ENCODE measurements at places on chromosomes 1 and 21. TPM values are rescaled to one million over a fixed set of nuclear protein-coding genes. Genes with fewer than 3 reads are reported as not detected.

Gene FAM72A
- 2.0 TPM for total RNA-seq

- DNase-seq, result no peak
Observed at GRCh38 chr1:107787299-107787698, 177.7 kb downstream of the VAV3 start.

GRCh38 chr1:7136166-7136953 is 351.1 kb downstream of the CAMTA1 start:
- no peak for DNase-seq

DNA sequence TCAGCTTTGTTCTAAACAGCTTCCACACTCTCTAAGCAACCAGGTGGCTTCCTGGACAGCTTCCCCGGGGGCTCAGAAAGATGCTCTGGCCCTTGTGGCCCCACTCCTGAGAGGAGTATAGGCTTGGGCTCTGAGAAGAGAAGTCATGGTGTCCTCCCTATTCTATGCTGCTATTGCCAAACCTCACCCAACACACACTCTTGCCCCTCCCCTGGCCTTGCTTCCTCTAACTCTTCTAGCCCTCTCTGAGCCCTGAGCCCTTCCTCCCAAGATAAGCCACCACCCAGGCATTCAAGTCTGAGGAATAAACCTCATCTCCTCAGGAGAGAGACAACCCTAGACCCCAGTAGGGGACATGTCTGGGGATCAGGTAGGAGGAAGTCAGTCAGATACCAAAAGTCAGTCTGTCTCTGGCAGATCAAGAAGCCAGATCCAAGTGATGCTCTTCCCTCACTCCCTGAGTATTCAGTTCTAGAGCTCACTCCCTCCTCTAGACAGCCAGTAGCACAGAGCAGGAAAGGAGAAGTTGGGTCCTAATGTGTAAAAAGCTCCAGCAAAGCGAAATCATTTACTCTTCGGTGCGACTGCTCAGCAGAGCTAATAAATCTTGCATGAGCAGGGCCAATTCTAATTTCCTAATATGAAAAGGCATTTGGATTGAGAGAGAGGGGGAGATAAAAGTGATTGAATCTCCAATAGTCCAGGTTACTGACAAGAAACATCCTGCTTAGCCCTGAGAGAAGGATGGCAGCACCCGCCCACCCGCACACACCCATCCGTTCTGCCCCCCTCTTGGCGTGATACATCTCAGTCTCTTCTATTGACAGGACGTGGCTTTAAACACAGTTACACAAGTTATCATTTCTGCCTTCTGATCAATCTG is 50.5 kb downstream of the DMAP1 start:
- DNase-seq, result no peak

DNA sequence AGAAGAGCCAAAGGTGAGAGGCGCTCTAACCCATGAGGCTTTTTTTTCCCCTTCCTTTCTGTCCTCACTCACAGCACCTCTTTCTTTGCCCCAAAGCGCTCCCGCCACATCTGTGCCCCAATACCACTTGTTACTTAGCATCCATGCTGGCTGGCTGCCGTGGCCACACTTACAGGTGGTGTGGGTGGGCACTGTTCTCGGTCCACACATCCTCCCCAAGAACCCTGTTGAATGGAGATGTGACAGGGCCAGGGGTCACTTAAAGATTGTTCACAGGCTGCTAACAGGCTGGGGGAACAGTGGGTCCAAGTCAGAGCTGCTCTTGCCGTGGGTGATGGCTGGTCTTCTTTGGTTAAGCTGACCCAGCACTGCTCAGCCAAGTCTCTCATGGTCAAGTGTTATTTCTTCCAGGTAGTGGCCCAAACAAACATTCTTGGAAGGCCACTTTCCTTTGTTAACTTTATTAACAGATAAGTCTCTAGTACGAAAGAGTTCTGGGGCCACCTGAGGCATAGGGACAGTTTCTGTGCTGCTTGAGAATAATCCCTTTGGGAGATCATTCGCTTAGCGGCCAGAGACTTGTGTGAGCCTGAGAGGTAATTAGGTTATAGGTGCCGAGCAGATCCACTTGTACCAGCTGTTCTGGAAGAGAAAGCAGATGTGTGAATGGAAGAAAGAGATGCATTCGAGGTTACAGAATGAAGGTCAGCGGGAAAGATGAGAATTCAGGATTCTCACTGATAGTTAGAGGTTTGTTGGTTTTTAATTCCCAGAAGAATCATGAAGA is 62.6 kb upstream of the IRF2BP2 start:
- no peak for DNase-seq

Gene VAV3
- total RNA-seq, result 24.2 TPM

GRCh38 chr1:183842795-183843144 is 37.9 kb downstream of the RGL1 start:
- no peak for DNase-seq

Gene CAMSAP2
- 61.5 TPM for total RNA-seq

DNA sequence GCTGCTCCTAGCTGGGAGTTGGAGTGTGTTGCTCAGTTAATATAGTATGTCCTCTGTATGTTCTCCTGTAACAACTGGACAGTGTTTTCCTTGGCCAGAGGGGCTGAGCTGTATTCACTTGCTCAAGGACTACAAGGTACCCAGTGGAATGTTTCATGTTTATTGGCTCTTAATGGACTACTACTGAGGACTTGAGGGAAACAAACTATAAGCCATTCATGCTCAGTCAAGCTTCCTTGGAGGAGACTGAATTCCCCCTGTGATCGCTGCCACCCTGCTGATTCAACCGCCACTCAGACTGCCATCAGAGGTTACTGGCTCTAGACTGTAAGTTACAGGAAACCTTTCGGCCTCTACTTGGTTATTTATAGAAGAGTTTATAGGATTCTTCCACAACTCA is 166.6 kb downstream of the ZC3H11B start:
- no peak for DNase-seq

GRCh38 chr1:225447650-225448089 is 19.8 kb upstream of the LBR start:
- no peak for DNase-seq

GRCh38 chr1:247456021-247456420 is 1.9 kb downstream of the OR2B11 start:
- DNase-seq, result no peak

Gene NES
- total RNA-seq, result 35.7 TPM

Gene HNRNPU
- 440 TPM for total RNA-seq

Gene PLPPR4
- total RNA-seq, result 23.8 TPM

DNA sequence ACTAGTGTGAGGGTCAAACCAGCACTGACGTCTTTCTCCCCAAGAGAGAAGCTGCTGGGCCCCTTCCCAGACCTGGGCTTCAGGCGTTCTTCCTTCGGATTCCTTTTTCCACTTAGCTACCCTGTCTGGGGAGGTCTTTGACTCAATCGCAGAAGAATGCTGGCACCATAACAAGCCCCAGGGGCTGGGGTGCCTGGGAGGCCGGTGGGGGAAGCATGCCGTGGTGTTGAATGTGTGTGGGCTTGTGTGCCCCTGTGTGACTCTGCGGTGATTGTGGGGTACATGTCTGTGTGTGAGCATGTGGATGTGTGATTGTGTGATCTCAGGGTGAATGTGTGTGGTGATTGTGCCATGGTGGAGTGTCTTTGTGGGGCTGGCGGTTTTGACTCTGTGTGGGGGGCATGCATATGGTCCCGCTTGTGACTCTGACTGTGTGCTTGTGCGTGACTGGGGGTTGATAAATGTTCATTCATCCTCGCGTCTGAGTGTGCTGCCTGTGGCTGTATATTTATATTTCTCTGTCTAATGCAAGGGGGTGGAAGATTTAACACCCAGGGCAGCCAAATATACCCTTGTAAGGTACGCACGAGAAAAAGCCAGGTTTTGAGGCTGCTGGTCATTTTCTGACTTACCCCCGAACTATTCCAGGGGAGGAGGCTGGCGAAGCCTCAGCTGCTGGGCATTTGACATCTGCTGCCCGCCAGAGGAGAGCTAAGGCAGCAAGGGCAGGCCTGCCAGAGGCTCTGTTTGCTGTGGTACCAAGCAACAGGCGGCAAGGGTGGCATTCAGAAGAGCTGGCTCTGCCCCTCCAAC is 1.1 kb upstream of the SYNC start:
- no peak for DNase-seq

DNA sequence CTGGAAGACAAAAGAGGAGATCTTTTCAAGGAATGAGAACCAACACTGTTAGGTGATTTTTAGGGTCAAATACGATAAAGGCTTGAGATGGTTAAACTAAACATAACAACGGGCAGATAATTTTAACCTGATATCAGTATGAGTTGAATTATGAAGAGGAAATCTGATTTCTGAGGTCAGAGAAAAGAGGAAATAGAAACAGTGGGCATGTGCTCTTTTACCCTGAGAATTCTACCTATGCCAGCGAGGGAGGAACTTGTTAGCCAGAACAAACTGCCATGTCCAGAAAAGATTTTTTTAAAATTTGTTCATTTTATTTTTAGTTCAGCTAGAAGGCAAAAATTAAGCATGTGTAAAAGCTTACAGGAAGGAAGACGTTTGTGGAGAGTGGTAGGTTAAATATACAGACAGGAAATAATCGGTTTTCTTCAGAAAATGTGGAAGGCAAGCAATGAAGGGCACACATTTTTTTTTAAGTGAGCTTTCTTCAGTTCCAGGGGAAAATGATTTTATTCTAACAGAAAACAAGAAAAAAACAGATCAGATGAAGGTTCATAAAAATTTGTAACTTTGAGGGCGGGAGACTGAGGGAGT is 1745.3 kb downstream of the MRPL39 start:
- DNase-seq, result no peak

DNA sequence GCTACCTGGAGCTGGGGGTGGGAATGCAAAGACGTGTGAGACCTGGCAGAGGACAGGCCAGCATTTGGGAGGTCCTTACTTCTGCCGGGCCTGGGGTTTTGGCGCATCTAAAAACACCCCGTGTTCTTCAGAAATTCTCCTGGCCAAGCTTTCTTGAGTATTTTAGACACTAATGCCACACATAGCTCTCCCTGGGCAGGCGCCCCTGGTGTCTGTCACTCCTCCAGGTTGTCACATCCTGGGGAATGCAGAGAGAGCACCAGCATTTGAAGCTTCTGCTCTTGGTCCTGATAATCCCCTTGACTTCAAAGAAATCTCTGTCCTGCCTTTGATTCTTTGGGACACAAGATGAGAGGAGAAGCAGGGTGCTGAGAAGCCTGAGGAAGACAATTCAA is 6.0 kb downstream of the CAPN9 start:
- no peak for DNase-seq

Gene S100A16
- total RNA-seq, result 51.3 TPM

Gene TPTE
- not detected for total RNA-seq

Gene JTB
- 99.5 TPM for total RNA-seq

DNA sequence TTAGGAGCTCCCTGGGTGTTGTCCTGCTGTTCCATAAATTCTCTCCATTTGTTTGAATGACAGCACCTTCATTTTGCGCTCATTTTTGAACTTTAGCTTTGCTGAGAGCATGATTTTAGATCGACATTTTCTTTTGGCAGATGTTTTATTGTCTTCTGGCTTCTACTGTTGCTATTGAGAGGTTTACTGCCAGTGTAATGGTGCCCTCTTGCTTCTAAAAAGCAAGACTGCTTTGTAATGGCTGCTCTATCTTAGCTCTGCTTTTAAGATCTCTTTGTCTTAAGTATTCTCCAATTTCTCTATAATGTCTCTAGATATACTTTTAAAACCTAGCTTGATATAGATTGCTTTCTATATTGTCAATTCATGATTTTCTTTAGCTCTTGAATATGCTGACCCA is 27.8 kb downstream of the THEM4 start:
- no peak for DNase-seq

GRCh38 chr1:228378873-228379460 is 27.7 kb downstream of the TRIM11 start:
- no peak for DNase-seq

GRCh38 chr1:171792656-171793369 is 11.4 kb downstream of the METTL13 start:
- DNase-seq, result no peak

- no peak for DNase-seq
Observed at GRCh38 chr1:92538413-92539061, 51.8 kb upstream of the GFI1 start.

Gene KIF14
- 8.5 TPM for total RNA-seq

DNA sequence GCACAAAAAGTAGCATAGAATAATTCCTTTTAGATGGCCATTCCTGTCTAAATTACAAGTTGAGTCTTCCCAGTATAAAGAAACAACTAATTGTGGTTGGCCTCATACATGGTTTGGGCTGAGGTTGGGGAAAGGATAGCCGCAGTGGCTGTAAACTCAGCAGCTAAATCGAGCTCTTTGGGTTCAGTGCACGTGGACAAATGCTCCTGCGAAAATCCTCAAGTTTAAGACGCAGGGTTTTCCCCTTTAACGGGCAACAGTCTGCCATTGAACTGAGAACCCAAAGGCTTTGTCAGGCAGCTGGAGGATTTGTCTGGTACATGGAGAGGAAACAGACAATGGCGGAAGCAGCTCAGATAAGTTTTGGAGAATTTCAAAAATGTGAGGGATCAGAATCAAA is 331.9 kb downstream of the TGFB2 start:
- no peak for DNase-seq

DNA sequence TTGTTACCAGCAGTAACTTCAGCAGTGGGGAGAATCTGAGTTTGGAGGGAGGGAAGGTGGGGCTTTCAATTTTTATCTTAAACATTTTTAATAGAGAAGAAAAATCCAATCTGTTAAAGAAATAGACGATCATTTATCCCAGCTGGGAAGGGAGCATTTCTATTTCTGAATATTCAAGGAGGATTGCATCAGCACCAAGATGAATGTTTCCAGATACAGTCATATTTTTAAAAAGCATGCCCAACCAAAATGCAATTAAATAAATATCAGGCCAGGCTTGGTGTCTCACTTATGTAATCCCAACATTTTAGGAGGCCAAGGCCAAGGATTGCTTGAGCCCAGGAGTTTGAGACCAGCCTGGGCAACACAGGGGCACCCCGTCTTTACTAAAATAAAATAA is 1.7 kb upstream of the ATP1A4 start:
- DNase-seq, result no peak

GRCh38 chr1:76770979-76771378 is 96.3 kb upstream of the ST6GALNAC5 start:
- no peak for DNase-seq

DNA sequence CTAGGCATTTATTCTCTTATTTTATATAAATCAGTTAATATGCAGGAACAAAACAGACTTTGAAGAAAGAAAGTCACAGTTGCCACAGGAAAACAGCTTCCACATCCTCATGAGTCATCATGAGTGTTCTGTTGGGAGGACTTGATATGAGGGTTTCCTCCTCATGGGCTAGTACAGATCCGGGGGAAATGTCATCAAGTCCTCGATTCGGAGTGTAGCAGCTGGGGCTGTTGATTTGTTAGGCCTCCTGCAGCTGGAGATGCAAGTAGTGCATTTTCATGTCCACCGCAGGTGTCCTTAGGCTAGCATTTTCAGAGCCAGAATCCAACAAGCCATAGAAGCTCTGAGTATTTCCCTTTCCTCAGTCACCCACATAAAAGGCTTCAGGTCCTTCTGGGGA is 36.7 kb downstream of the ADAM30 start:
- DNase-seq, result no peak

Gene CRABP2
- 37.9 TPM for total RNA-seq
